ENCODE measurements at places on chromosomes 2 and 18.

GRCh38 chr2:207311316-207312005 is 145.7 kb upstream of the KLF7 start:
- no peak for DNase-seq

DNA sequence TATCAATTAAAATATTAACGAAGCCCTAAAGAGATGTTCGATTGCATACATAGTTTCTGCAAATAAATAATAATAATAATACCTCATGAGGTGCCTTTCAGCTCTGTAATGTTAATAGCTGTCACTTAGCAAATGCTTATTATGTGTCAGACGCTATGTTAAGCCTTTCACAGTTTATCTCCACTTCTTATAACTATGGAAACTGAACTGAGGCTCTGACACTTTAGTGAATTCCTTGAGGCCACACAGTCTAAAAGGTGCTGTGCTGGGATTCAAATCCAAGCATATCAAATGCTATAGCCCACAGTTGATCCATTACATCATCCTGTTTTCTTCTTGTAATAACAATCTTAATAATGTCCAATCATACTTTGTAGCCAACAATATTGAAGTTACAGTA is 1571.5 kb upstream of the NXPH2 start:
- no peak for DNase-seq

GRCh38 chr18:79795446-79795845 is 2.3 kb upstream of the KCNG2 start:
- no peak for DNase-seq

DNA sequence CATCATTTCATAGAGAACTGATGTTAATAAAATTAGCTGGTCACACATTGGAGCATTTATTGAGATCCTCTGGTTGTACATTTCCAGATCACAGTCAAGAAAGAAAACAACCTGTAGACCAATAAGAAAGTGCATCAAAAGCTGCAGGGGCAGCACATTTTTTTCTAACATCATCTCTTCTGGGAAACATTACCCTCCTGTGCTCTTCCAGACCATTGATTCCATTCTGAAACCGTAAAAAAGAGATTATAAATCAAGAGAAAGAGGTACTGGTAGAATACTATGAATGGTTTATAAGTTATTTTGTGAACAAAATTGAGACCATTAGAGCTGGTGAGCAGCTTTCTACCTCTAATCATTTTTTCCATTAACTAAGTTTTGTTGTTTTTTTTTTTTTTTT is 1548.2 kb upstream of the CELF4 start:
- no peak for DNase-seq

GRCh38 chr2:164979113-164979512 is 23.8 kb upstream of the SLC38A11 start:
- DNase-seq = no peak

DNA sequence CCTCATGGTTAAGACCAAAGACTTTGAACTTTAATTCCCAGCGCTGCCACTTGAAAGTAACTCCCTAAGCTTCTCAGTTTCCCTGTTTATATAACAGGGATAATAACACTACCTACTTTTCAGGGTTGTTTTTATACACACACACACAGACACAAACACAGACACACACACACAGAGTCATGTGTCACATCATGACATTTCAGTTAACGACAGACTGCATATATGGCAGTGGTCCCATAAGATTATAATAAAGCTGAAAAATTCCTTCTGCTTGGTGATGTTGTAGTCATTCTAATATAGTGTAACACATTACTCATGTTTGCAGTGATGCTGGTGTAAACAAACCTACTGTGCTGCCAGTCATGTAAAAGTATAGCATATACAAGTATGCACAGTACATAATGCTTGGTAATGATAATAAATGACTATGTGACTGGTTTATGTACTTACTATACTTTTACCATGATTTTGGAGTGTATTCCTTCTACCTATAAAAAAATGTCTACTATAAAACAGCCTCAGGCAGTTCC is 89.2 kb upstream of the ITGA4 start:
- DNase-seq = no peak

GRCh38 chr2:144131042-144131441 is 388.9 kb downstream of the ZEB2 start:
- DNase-seq = no peak

GRCh38 chr2:207629553-207629952 is 4.4 kb upstream of the METTL21A start:
- DNase-seq = no peak

GRCh38 chr2:55862673-55863390 is 60.8 kb downstream of the EFEMP1 start:
- no peak for DNase-seq

GRCh38 chr2:204024503-204024902 is 87.9 kb downstream of the ICOS start:
- no peak for DNase-seq

- DNase-seq = no peak
Measured at GRCh38 chr2:233120459-233120858, 60.3 kb downstream of the INPP5D start.

- no peak for DNase-seq
Measured at GRCh38 chr18:76835380-76835779, 13.0 kb downstream of the ZNF236 start.

GRCh38 chr2:204491528-204491927 is 53.7 kb upstream of the PARD3B start:
- no peak for DNase-seq

DNA sequence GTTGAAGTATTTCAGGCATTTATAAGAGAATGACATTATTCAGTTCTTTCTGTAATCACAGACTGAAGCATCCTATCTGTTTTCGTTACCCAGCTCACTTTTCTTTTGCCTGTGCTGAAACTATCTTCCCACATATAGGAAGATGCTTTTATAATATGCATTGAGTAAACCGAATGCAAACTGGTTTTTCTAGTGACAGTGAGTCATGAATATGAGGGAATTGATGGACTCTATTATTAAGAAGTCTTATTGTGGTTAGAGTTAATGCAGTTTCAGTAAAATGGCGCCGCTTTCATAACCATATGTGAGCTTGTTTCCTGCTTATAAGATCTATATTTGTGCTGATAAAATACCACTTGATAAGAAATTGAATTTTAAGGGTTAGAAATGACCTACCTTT is 59.2 kb downstream of the ACVR2A start:
- no peak for DNase-seq

- DNase-seq = no peak
Measured at GRCh38 chr18:11494107-11494506, 115.3 kb upstream of the SLC35G4 start.

DNA sequence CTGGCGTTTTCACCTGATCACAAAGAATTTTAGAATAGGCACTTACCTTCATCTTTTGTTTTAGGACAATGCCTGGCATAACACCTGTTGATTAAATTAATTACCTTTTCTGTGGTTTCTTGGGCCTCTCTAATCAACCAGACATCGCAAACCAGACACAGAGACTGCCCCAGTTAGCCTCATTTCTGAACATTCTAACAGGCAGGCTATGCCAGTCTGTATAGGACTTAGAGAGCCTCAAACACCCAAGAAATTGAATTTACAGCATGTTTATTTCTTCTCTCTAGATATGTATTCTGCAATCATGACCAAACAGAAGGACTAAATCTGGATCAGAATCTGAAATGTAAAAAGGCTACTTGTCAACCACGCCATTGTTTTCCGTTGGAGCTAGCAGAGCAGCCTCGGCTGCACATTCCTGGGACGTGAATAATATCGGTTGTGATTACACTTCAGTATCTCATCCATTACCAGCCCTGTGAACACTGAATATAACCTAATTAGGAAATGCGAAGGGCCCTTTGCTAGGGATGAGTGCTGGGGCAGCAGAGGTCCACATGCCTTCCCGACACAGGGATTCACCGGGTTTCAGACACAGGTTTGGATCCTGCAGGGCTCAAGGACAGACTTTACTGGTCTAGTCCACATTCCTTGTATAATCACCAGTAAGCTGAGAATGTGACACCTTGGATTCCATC is 17.5 kb upstream of the CDC42EP3 start:
- DNase-seq = no peak

DNA sequence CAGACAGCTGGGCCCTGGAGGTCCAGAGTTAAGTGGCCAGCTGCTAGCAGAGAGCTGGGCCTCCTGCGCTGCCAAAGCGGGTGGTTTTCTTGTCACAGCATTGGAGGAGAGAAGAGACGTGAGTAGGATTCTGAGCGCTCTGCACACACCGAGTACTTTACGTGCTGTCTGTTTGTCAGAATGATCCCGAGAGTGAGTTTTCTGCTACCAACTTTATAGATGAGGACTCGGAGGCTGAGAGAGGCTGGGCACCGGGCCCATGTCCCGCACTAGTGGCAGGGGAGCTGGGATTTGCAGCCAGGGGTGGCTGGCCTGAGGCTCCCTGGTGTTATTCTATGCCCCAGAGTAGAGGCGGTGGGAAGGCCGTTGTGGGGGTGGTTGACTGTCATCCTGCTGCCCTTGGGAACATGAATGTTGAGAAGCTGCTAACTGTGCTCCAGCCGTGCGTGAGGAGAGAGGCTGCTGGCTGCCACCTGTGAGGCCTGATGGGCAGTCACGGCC is 36.3 kb upstream of the MBP start:
- DNase-seq = no peak

- no peak for DNase-seq
Measured at GRCh38 chr18:66136039-66136438, 385.2 kb downstream of the CDH7 start.

DNA sequence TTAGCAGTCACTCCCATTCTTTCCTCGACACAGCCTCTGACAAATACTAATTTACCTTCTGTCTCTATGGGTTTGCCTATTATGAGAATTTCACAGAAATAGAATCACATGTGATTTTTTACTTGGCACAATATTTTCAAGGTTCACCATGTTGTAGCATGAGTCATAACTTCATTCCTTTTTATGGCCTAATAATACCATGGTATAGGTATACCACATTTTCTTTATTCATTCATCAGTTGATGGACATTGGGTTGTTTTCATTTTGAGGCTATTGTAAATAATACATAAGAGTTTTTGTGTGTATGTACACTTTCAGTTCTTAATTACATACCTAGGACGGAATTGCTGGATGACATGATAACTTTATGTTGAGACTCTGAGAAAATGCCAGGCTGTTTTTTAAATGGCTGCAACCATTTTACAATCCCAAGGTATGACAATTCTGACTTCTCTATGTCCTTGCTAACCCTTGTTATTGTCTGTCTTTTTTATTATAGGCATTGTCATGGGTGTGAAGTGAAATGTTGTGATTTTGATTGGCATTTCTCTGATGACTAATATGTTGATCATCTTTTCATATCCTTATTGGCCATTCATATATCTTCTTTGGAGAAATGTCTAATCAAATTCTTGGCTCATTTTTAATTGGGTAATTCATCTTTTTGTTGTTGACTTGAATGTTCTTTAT is 87.9 kb downstream of the IRS1 start:
- DNase-seq = no peak

GRCh38 chr2:218360453-218360852 is 3.8 kb downstream of the CATIP start:
- DNase-seq = no peak

DNA sequence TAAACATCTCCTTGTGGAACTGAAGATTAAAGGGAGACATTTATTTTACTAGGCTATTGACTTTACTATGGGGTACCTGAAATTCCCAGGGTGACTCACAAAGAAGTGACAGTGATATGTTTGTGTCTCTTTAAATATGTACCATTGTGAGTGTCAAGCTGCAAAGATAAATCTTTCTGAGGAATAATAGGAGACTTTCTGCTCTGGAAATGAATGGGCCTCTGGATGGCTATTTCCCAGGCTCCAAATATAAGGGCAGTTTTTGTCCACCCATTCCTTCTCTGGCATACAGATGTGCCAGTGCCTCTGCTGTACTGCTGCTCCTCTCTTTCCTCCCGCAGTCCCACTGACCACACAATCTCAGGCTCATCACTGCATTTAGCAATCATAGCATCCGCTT is 586.4 kb upstream of the CNTNAP5 start:
- DNase-seq = no peak

DNA sequence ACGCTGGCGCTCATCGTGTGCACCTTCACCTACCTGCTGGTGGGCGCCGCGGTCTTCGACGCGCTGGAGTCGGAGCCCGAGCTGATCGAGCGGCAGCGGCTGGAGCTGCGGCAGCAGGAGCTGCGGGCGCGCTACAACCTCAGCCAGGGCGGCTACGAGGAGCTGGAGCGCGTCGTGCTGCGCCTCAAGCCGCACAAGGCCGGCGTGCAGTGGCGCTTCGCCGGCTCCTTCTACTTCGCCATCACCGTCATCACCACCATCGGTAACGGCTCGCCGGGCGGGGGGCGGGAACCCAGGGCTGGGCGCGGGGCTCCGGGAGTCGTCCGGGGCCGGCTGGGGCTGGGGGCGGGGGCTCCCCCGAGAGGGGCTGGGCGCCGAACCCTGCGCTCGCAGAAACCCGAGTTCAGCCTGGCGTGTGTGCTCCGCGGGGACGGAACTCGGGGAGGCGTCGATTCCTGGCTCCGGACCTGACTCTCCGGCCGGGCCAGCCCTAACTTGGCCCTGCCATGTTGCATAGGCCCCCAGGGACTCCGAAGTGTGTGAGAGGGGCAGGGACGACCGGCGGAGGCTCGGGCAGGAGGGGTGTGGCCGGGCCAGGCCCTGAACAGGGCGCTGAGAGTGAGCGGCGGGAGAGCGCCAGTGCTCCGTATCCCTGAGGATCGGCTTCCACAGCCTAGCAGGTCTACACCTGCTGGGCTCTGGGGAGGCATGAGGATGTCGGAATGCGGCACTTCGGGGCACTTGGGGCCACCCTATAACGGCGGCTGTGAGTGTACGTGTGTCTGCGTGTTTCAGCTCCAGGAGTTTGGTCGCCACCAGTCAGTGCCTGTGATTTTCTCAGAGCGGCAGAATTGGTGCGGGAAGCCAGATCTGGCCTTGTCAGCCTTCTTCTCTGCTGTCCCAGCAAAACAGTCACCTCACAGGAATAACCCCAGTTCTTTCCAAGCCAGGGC is 651 bp downstream of the KCNK3 start:
- no peak for DNase-seq

- DNase-seq = no peak
Measured at GRCh38 chr18:43665105-43665788, 388.0 kb upstream of the SYT4 start.

DNA sequence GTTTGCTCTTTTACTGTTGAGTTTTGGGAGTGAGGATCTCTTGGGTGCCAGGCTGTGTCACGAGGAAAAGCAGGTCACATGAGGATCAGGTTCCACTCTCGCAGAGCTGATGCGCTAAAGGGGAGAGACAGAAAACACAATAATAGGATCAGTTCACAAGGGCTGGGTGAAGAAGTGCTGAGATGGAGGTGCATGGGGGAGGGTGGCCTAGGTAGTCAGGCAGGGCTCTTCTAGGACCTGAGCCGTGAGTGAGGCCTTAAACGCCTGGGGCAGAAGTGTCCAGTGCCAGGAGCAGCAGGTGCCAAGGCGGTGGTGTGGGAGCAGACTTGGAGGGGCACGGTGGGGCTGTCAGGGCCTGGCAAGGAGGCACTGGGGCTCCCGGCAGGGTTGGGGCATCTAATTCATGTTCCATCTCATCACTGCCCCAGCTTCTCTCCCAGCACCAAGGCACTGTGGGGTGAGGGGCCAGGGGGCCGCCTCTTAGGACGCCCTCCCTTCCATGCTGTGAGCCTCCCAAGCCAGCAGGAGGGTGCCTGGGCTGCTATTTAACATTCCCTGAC is 9.3 kb downstream of the KCNIP3 start:
- no peak for DNase-seq

- no peak for DNase-seq
Measured at GRCh38 chr2:215417400-215417951, 18.4 kb downstream of the FN1 start.

- no peak for DNase-seq
Measured at GRCh38 chr2:72757177-72757775, 68.6 kb downstream of the EXOC6B start.

GRCh38 chr2:65343386-65343785 is 89.0 kb downstream of the SPRED2 start:
- no peak for DNase-seq

All from T-helper 1 cell (primary cell).